ENCODE measurements at places on chromosomes 4 and X. TPM values are rescaled to one million over a fixed set of nuclear protein-coding genes. Genes with fewer than 3 reads are reported as not detected.

Gene NEIL3
- total RNA-seq = 15.4 TPM

Gene TRO
- total RNA-seq = 52.2 TPM

Gene SLC10A7
- 2.3 TPM for total RNA-seq

Gene PDZD4
- 194 TPM for total RNA-seq

Gene BANK1
- 0.87 TPM for total RNA-seq

DNA sequence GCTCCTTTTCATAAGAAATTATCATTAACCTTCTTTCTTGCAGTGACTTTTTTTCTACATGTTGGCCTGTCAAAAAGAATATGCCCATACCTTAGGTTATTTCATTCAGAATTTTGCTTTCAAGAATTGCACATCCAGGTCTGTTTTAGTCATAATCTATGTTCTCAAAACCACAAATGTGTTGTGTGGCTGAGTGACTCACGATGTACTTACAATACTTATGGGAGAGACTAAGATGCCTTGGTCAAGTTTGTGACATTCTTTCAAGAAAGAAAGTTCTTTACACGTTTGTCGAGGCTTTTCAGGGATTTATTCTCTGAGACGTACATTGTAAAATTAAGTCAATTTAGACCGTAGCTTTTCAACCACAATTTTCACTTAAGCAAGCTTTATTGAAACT lies 396.7 kb downstream of the FSTL5 start:
- H3K4me3 ChIP-seq = no peak overlapping the region
- H3K4me1 ChIP-seq = peaks cover 8% of the 10 kb centered on the region
- no peaks in the 10 kb centered on the region for H3K36me3 ChIP-seq
- no peak for DNase-seq
- H3K27ac ChIP-seq = no peak overlapping the region

- H3K4me1 ChIP-seq = peaks cover 6% of the 10 kb centered on the region
- H3K27me3 ChIP-seq = no peaks in the 10 kb centered on the region
- DNase-seq = no peak
Measured at GRCh38 chr4:110165382-110166286, 32.8 kb downstream of the ELOVL6 start.

DNA sequence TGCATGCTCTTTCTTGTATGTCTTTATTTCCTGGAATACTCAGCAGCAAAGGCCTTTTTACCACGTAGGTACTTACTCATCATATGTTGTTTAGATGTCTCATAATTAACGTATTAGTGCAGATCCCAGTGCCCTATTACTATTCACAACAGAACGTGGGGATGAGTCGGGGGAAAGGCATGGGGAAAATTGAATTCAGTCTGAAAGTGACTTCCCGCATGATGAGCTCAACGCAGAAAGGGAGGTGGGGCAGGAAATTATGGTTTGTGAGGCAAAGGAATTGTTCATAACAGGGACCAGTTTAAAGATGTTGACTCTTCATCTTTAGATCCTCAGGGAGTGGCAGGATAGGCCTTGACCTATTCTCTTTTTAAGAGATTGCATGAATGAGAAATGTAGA lies 2.0 kb upstream of the TMPRSS11D start:
- no peaks in the 10 kb centered on the region for H3K27me3 ChIP-seq
- no peak for DNase-seq
- no peak overlapping the region for H3K4me3 ChIP-seq
- H3K36me3 ChIP-seq = no peaks in the 10 kb centered on the region
- H3K27ac ChIP-seq = no peak overlapping the region
- no peaks in the 10 kb centered on the region for H3K4me1 ChIP-seq

GRCh38 chr4:111954550-111954949 lies 190.7 kb upstream of the FAM241A start:
- H3K4me3 ChIP-seq = no peak overlapping the region
- H3K36me3 ChIP-seq = no peaks in the 10 kb centered on the region
- no peak overlapping the region for H3K27ac ChIP-seq
- no peak for DNase-seq
- no peaks in the 10 kb centered on the region for H3K27me3 ChIP-seq
- no peaks in the 10 kb centered on the region for H3K4me1 ChIP-seq

GRCh38 chr4:45442466-45442865 lies 681.4 kb downstream of the GABRG1 start:
- H3K4me3 ChIP-seq = no peak overlapping the region
- no peaks in the 10 kb centered on the region for H3K27me3 ChIP-seq
- DNase-seq = peak; percentile 51
- no peak overlapping the region for H3K27ac ChIP-seq
- H3K4me1 ChIP-seq = peaks cover 3% of the 10 kb centered on the region

GRCh38 chr4:135274416-135274815 lies 1072.8 kb upstream of the PABPC4L start:
- no peaks in the 10 kb centered on the region for H3K36me3 ChIP-seq
- no peak for DNase-seq
- no peak overlapping the region for H3K4me3 ChIP-seq
- H3K27me3 ChIP-seq = no peaks in the 10 kb centered on the region
- H3K4me1 ChIP-seq = no peaks in the 10 kb centered on the region

- H3K36me3 ChIP-seq = no peaks in the 10 kb centered on the region
- H3K4me3 ChIP-seq = no peak overlapping the region
- H3K27ac ChIP-seq = no peak overlapping the region
- DNase-seq = no peak
- H3K27me3 ChIP-seq = no peaks in the 10 kb centered on the region
Measured at GRCh38 chrX:118577041-118577440, 81.4 kb downstream of the DOCK11 start.

DNA sequence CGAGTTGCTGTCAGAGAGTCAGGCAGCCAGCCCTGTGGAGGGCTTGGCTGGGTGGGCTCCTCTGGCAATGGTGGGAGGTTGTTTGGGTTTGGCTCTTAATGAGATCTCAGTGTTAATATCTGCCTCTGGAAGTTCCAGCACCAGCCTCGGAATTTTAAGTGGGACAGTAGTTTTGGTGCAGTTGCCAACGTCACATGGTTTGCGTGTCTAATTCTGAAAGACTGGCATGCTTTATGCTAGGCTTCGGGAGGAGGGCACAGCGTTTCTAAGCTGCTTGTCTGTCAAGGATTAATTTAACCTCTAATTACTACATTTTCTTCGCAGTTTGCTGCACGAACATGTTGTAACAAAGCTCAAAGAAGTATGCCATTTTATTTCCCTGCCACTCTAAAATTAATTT lies 9.2 kb downstream of the MAMLD1 start:
- H3K27me3 ChIP-seq = peaks cover 2% of the 10 kb centered on the region
- no peaks in the 10 kb centered on the region for H3K36me3 ChIP-seq
- no peak for DNase-seq

DNA sequence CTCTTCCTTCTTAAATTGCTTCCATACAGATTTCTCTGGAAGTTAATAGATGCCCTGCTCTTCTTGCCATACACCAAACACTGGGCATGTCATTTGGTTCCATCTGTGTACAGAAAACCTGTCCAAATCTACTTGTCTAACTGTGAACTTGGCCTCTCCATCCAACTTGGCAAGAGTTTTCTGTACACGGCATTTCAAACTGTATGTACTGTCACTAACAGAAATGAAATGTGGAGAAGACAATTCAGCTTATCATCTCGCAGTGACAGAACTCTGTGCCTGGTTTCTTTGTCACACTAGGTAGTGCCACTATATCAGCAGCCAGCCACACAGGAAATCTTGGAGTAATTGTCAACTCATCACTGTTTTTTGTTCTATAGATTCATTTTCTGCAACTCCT lies 58.2 kb downstream of the CXXC4 start:
- H3K36me3 ChIP-seq = no peaks in the 10 kb centered on the region
- H3K4me1 ChIP-seq = no peaks in the 10 kb centered on the region
- no peak overlapping the region for H3K4me3 ChIP-seq
- DNase-seq = no peak

- no peak overlapping the region for H3K27ac ChIP-seq
- H3K36me3 ChIP-seq = no peaks in the 10 kb centered on the region
- H3K4me1 ChIP-seq = no peaks in the 10 kb centered on the region
- no peaks in the 10 kb centered on the region for H3K27me3 ChIP-seq
Measured at GRCh38 chrX:82230013-82230412, 1028.1 kb downstream of the SH3BGRL start.

- no peaks in the 10 kb centered on the region for H3K27me3 ChIP-seq
- no peak overlapping the region for H3K4me3 ChIP-seq
- no peaks in the 10 kb centered on the region for H3K36me3 ChIP-seq
- no peak for DNase-seq
Measured at GRCh38 chrX:20181598-20182329, 40.1 kb upstream of the EIF1AX start.

DNA sequence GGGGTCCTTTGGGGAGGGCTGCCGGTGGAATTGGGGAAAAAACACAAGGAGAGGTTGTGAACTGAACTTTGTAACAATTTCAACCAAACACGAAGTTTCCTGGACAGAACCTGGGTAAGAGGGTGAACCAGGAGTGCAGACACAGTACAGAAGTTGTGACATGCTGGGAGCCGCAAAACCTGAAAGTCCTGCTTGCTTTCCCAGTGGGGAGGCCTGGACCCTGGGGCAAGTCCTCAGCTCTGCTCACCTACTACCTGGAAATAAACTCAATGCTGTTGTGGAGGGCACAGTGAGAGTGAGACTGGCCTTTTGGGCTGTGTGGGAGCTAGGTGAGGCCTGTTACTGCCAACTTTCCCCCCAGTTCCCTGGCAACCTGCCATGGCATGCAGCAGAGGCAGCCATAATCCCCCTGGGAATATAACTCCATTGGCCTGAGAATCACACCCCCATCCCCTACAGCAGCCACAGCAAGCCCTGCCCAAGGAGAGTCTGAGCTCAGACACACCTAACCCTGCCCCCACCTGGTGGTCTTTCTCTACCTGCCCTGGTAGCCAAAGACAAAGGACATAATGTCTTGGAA lies 162.8 kb downstream of the THOC2 start:
- no peaks in the 10 kb centered on the region for H3K4me1 ChIP-seq
- DNase-seq = no peak
- H3K4me3 ChIP-seq = no peak overlapping the region
- no peaks in the 10 kb centered on the region for H3K36me3 ChIP-seq

DNA sequence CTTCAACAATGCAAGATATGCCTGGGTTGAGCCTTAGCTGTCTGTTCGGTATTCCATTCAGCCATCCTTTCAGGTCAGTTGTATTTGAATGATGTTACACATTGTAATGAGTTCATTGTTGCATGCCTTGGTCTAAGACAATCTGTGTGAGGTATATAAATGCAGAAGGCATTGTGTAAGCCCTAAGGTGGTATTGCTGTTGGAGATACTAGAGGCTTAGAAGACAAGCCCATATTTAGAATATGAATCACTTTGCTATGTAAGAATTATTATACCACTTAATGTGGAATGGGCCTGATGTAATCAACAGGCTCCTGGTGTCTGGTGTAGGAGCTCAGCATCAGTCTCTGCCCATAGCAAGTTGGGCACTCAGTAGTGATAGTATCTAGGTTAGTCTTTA lies 473.4 kb upstream of the GNPDA2 start:
- H3K4me1 ChIP-seq = no peaks in the 10 kb centered on the region
- no peaks in the 10 kb centered on the region for H3K27me3 ChIP-seq
- no peaks in the 10 kb centered on the region for H3K36me3 ChIP-seq
- no peak overlapping the region for H3K4me3 ChIP-seq
- H3K27ac ChIP-seq = no peak overlapping the region

- H3K4me1 ChIP-seq = peaks cover 17% of the 10 kb centered on the region
- H3K27ac ChIP-seq = no peak overlapping the region
- no peaks in the 10 kb centered on the region for H3K36me3 ChIP-seq
- H3K4me3 ChIP-seq = no peak overlapping the region
Measured at GRCh38 chr4:15651676-15652075, 3.5 kb downstream of the FBXL5 start.

DNA sequence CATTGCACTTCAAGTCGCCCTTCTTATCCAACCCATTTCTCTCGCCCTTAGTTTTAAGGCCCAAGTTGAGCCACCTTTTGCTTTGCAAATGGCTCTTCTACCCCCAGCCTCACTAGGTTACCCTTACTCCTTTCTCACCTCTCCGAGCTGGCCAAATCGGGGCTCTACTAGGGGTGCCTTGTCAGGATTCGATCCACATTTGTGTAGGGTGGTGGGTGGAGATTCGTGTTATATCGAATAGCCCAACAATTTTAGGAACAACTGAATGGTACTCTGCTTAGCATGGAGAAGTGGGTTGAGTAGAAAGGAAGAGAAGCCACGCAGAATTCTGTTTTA lies 3.5 kb downstream of the SLIT2 start:
- H3K27me3 ChIP-seq = peaks cover 80% of the 10 kb centered on the region
- H3K4me3 ChIP-seq = peak overlapping the region; percentile 66
- no peak for DNase-seq
- no peak overlapping the region for H3K27ac ChIP-seq
- H3K36me3 ChIP-seq = no peaks in the 10 kb centered on the region

DNA sequence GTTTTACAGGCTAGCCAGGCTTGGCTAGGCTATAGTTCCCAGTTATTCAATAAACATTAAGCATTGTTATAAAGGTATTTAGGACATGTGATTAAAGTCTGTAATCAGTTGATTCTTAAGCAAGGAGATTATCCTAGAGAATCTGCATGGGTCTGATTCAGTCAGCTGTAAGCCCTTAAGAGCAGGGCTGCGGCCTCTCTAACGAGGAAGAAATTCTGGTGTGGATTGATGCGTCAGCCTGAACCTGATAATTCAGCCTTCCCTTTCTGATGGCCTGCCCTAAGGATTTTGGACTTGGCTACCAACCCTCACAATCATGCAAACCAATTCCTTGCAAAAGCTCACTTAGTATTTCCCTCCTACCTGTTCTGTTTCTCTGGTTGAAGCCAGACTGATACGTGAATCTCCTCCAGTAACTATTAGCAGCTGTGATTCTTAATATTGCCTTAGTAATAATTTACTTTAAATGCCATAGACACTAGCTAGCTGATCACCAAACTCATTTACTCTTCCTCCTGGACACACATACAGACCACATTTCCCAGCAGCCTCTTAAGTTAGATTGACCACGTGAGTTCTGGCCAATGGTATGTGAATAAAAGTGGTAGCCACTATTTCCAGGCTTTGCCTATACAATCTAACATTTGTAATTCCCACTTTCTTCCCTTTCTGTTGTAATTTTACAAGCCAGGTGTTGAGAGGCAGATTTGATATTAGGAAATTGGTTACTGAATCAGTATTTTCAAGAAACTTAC lies 678.0 kb upstream of the INTU start:
- H3K27me3 ChIP-seq = no peaks in the 10 kb centered on the region
- no peaks in the 10 kb centered on the region for H3K36me3 ChIP-seq
- H3K4me3 ChIP-seq = no peak overlapping the region

- H3K27me3 ChIP-seq = no peaks in the 10 kb centered on the region
- DNase-seq = peak; percentile 81
- no peak overlapping the region for H3K4me3 ChIP-seq
- peaks cover 24% of the 10 kb centered on the region for H3K36me3 ChIP-seq
- H3K27ac ChIP-seq = no peak overlapping the region
- H3K4me1 ChIP-seq = no peaks in the 10 kb centered on the region
Measured at GRCh38 chr4:88033309-88033708, 25.9 kb downstream of the PKD2 start.

- DNase-seq = no peak
- no peak overlapping the region for H3K4me3 ChIP-seq
- H3K36me3 ChIP-seq = no peaks in the 10 kb centered on the region
- H3K4me1 ChIP-seq = no peaks in the 10 kb centered on the region
Measured at GRCh38 chrX:126701380-126701779, 118.1 kb upstream of the PRR32 start.

GRCh38 chr4:173538148-173538908 lies 8.3 kb upstream of the HAND2 start:
- no peaks in the 10 kb centered on the region for H3K36me3 ChIP-seq
- H3K4me1 ChIP-seq = peaks cover 17% of the 10 kb centered on the region
- peak; percentile 58 for DNase-seq
- no peak overlapping the region for H3K27ac ChIP-seq
- H3K4me3 ChIP-seq = peak overlapping the region; percentile 54

- H3K4me1 ChIP-seq = no peaks in the 10 kb centered on the region
- H3K4me3 ChIP-seq = no peak overlapping the region
- no peak for DNase-seq
Measured at GRCh38 chr4:10732235-10732913, 47.8 kb upstream of the CLNK start.
